GM03348 (cell line): ENCODE measurements at places on chromosomes 7 and 10.

GRCh38 chr7:96097835-96098234 is 224.1 kb downstream of the SLC25A13 start:
- peak; percentile 9 for DNase-seq

- DNase-seq, result no peak
Observed at GRCh38 chr7:94618126-94618525, 37.8 kb downstream of the SGCE start.

DNA sequence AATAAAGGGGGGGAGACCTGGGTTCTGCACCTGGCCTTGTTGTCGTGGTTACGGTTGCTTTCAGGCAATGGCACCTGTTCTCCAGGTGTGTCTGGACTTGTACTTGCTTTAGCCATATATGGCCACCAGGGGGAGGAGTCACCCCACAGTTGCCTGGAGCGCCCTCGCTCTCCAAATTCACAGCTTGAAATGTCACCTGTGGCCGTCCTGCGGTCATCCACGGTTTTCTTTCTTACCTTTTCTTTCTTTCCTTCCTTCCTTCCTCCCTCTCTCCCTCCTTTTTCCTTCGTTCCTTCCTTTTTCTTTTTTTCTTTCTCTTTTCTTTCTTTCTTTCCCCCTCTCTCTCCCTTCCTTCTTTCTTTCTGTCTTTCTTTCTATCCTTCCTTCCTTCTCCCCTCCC is 157.2 kb upstream of the ZNF92 start:
- no peak for DNase-seq

GRCh38 chr7:138729444-138729843 is 28.3 kb upstream of the SVOPL start:
- no peak for DNase-seq

- DNase-seq, result no peak
Observed at GRCh38 chr10:113820507-113820906, 33.4 kb downstream of the DCLRE1A start.

- no peak for DNase-seq
Observed at GRCh38 chr10:26662864-26663263, 34.6 kb upstream of the PDSS1 start.

DNA sequence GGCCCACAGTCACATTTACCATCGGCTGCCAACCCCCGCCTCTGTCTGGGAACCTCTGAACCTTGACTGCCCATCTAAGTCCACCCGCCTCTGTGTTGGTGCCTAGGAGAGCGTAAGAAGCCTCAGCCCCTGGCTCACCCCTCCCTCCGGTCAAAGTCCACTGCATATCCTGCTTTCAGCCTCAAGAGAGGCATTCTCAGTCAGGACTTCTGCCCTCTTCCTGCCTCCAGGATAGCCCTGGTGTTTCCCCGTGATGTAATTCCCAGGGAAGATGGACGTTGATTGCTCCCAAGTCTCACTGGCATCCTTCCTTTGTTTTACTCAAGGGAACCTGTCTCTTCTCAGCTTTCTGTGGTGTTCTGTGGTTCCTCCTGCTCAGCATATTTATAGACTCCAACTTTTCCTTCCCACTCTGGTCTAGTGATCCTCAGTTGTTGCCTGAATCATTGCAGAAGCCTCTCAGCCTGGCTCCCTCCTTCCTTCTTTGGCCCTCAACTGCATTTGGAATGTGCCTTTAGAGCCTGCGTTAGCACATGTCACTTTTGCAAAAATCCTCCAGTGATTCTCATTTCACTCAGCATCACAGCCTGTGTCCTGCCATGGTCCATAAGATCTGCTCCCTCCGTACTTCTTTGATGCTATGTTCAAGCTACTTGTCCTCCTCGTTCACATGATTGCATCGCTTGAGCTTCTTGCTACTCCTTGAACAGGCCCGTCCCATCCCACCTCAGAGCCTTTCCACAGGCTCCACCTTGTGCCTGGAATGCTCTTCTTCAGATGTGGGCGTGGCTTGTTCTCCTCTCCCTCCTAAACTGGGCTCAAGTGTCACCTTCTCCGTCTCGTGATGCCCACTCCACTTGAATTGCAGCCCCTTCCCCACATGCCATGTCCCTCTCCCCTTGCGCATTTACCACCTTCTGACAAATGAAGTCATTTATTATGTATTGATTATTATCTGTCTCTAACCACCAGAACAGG is 124.2 kb downstream of the PLPP4 start:
- no peak for DNase-seq

- DNase-seq, result peak; percentile 10
Observed at GRCh38 chr7:11345621-11346020, 371.9 kb downstream of the PHF14 start.

- peak; percentile 38 for DNase-seq
Observed at GRCh38 chr7:93551063-93551895, 23.2 kb downstream of the CALCR start.

DNA sequence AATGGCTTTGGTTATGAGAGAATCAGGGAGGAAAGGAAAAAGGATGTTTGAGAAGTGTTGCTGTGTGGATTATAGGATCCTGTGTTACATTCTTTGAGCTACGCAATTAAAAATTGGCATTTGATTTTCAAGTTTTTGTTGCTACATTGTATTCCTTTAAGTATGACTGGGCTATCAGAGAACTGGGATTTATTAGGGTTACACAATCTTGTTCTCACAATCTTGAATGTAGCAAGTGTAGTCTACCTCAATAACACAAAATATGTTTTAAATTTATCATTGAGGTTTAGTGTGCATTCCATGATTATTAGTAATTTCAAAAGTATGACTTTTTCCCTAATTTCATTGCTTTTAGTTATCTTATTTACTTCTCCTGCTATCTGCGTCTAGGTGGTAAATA is 113.9 kb downstream of the CACNB2 start:
- DNase-seq, result peak; percentile 42

DNA sequence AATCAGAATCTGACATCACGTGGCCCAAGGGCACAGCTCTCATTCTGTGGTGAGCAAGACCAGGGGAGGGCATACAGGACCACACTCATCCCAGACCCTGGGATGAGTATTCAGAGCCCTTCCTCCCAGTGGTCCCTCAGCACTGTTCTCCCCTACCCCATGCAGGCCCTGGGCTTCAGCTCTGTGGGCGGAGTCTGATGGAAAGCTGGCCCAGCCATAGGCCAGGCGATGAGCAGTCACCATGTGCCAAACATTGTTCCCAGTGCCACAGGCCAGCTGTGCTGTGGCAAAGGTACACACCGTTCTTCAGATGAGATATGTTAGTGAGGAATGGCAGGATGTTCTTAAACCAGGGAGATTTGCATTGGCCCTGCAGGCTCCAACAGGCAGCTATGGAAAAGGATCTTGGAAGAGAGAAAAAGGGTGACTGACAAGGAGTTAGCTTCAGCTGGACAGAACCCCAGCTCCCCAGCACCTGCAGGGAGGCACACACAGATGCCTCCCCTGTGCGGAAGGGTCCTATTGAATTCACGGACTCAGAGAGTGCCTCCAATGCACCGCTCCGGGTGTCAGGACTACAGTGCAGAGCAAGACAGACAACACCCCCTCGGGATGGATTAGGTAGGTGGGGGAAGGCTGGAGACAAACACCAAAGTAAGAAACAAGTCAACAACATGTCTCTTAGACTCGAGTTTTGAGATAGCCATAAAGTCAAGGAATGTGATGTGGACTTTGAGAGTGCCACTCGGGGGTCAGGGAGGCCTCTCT is 596.0 kb upstream of the MGMT start:
- DNase-seq, result no peak

DNA sequence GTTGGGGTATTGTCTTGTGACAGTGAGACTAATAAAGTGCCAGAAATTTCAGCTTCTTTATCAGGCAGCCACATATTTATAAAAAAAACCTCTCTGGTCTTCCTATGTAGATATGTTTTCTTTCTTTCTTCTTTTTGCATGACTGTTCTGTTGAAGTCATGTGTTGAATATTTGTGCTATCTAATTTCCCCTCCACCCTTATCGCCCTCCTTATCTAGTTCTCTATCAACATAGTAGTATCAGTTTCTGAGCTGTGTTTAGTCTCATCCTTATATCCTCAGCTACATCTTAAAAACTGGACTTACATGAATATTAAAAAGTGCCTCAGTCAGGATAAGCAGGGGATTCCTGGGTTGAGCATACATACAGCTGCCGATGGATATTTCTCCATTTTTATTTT is 53.9 kb downstream of the SEMA3D start:
- DNase-seq, result no peak

- no peak for DNase-seq
Observed at GRCh38 chr10:115503546-115503945, 410.4 kb downstream of the ATRNL1 start.

DNA sequence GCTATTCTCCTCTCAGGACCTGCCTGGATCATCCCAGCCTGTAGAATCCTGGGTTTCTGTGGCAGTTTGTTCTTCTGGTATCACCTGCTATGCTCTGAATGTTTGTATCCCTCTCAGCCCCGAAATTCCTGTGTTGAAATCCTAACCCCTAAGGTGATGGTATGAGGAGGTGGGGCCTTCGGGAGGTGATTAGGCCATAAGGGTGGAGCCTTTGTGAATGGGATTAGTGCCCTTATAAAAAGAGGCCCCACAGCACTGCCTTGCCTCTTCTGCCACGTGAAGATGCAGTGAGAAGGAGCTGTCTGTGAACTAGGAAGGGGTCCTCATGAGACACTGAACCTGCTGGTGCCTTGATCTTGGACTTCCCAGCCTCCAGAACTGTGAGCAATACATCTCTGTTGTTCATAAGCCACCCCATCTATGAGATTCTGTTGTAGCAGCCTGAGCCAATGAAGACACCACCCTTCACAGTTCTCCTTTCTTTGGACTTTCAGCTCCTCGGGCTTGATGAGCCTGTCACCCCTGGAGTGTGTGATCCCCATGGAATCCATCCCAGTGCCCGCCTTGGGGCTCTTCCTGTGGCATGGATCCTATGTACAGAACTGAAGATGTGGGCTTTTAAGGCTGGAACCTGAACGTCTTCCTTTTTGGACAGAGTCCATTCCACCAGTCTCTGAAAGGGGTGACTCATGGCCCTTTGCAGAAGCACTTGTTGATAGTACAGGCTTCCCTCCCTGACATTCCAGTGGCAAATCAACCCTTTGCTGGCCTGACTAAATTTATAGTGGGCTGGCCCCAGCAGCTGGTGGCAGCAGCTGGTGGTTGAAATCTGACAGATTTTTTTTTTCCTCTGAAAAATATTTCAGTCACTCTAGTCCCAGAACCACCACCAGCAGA is 138.0 kb downstream of the TACC2 start:
- DNase-seq, result peak; percentile 90

GRCh38 chr7:131883196-131883595 is 326.8 kb upstream of the PODXL start:
- no peak for DNase-seq

DNA sequence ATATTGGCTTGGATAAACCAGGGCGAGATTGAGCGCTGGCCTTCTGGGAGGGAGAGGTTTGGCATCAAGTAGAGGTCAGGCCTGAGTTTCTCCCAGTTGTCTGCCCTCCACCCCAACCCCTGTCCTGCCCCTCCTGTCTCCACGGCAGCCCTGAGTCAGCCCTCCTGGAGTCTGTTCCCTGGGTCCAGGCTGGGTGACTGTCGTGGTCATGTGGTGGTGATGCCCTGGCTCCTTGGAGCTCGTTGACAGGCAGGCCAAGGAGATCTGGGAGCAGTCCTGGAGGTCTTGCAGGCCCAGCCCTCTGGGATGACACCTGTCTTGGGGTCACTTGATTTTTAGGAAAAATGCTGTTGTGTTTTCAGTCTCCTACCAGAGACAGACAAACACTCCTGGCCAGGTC is 53.6 kb upstream of the PODXL start:
- DNase-seq, result no peak

- DNase-seq, result no peak
Observed at GRCh38 chr10:6002809-6003510, 25.6 kb upstream of the IL15RA start.

- DNase-seq, result no peak
Observed at GRCh38 chr10:130806426-130806825, 505.1 kb downstream of the TCERG1L start.

GRCh38 chr10:33945051-33945450 is 610.6 kb upstream of the NRP1 start:
- DNase-seq, result no peak

GRCh38 chr7:2944739-2945138 is 98.9 kb downstream of the CARD11 start:
- DNase-seq, result no peak

- DNase-seq, result no peak
Observed at GRCh38 chr7:152571068-152571467, 104.9 kb downstream of the XRCC2 start.

- DNase-seq, result no peak
Observed at GRCh38 chr7:50138101-50138500, 45.1 kb upstream of the ZPBP start.

DNA sequence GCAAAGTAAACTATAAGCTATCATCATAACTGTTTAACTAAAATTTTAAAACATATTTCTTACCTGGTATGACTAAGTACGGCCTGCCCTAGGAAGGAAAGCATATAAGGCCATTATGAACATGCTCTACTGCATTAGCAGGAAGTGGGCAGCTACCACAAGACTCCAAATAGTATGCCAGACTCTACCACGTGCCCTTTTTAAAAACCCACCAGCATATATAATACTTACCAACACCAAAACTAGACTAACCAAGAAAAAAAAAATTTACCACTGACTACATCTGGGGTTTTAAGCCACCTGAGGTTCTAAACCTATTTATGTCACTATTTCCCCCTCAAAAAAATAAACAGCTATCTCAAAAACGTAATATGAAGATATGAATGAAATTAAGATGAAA is 30.1 kb downstream of the NUDCD3 start:
- DNase-seq, result no peak

GRCh38 chr7:120097774-120098173 is 175.2 kb upstream of the KCND2 start:
- no peak for DNase-seq

DNA sequence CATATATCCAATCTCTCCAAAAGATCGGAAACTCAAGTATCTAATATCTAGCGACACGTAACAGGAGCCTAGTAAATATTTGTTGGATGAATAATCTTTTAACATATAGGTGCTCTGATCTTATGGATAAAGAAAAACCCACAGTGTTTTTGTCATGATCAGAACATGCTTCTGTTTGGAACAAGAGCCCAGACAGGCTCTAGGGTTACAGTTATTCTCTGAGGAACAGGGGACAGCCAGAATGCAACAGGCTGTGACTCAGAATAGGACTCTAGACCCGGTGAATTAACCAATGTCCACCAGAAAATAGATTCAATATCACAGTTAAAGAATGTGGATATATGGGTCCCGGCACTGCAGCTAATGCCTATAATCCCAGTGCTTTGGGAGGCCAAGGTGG is 296.1 kb upstream of the FZD8 start:
- DNase-seq, result no peak

GRCh38 chr10:62924344-62924748 is 108.2 kb upstream of the EGR2 start:
- no peak for DNase-seq

GRCh38 chr10:112981553-112981952 is 31.5 kb downstream of the TCF7L2 start:
- DNase-seq, result no peak
